Left forelimb (tissue), 1 donor: ENCODE measurements at places on chromosomes 13 and 19.

GRCh38 chr19:44566984-44567383 lies 37.5 kb upstream of the CEACAM20 start:
- DNase-seq = no peak

DNA sequence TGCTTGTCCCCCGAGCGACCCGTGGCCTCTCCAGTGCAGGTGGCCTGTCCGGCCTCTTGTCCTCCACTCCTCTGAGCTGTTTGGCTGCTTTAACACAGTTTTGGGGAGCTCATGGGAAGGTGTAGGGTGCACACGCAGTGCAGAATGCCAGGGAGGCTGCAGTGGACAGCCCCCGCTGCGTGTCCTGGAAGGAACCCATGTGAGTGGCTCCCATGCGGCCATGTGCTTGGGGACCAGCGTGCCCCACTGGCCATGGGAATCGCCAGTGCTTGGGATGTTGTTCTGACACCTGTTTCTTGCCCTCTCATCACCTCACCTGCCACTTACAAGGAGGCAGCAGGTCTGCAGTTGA lies 22.6 kb upstream of the F7 start:
- no peak for DNase-seq

- DNase-seq = peak; percentile 69
Observed at GRCh38 chr13:43787997-43788396, 1.2 kb upstream of the ENOX1 start.

DNA sequence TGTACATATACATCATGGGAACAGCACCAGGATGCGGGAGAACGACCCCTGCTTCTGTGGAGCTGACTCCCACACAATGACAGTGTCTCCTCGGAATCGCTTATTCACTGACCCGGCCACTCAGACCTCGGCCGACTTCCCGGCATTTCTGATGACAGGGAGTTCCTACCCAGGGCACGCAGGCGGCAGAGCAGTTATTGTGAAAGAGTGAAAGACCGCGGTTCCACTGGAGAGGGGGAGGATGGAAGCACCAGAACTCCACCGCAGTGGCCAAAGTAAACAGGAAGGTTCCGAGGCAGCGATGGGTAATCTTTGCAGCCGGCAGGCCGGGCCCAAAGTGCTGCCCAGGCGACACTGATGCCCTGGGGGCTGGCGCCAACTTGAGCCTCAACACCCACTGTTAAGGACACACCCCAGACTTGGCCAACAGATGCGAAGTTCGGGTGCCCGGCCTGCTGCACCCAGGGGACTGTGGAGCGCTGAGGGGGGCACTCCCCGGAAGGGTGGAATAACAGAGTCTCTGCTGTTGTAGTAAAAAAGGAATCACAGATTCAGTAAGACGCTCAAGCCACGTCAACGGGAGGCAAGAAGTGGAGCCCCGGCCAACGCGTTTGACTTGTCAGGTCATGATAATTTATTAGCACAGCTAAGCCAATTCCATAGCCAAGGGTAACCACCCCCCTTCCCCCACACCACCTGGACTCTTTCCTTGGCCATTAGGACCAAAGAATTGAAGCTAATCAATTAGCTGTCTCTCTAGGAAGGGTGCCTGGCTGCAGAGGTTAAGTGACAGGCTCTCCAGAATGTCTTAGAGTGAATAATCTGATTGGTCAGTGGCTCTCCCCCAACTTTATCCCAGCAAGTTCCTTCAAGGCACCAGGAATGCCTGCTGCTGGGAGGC lies 5.8 kb downstream of the MLLT1 start:
- DNase-seq = no peak
